Activated T-cell treated with anti-CD3 and anti-CD28 coated beads for 4 hours (primary cell): ENCODE measurements at places on chromosomes 6 and 20.

DNA sequence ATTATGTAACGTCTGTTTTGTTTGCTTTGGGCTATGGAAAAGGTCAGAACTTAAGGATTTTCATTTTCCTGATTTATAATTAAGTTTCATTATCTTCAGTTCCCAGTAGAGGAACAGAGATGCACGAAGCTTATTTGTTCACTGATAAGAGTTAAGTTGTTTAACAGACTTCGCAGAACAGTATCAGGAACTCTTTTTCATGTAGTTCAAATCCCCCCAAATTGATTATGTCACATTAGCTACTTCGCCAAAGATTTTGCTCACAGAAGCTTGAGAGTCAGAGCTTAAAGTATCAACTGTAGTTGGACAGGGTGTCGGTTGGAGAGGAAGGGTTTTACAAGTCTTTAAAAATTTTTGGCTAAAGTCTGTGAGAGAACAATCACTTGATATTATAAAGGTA is 43.4 kb downstream of the ZHX3 start:
- DNase-seq: no peak

GRCh38 chr6:106103728-106104109 is 17.6 kb downstream of the PRDM1 start:
- DNase-seq: no peak

- no peak for DNase-seq
These were observed 160.0 kb downstream of the PDE7B start for GRCh38 chr6:136011475-136011874.

DNA sequence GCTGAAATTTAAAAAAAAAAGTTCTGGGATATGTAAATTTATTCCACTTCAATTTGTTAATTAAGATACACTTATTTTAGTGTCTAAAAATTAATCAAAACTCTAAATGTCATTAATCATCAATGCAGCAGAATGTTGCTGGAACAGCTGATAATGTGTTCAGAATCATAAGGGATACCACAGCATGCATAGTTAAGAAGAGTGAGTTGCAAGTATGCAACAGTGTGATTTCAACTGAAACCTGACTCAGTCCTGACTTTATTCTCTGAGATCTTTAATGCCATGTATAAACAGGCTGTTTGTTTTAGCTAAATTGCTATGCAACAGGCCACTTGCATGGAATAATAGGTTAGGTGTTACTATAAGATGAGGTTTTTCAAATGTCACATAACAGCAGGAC is 1.4 kb downstream of the GRIK2 start:
- DNase-seq: no peak

- no peak for DNase-seq
These were observed 148.3 kb downstream of the HACE1 start for GRCh38 chr6:104711371-104711770.

- no peak for DNase-seq
These were observed 28.5 kb downstream of the OSBPL2 start for GRCh38 chr20:62266851-62267250.

DNA sequence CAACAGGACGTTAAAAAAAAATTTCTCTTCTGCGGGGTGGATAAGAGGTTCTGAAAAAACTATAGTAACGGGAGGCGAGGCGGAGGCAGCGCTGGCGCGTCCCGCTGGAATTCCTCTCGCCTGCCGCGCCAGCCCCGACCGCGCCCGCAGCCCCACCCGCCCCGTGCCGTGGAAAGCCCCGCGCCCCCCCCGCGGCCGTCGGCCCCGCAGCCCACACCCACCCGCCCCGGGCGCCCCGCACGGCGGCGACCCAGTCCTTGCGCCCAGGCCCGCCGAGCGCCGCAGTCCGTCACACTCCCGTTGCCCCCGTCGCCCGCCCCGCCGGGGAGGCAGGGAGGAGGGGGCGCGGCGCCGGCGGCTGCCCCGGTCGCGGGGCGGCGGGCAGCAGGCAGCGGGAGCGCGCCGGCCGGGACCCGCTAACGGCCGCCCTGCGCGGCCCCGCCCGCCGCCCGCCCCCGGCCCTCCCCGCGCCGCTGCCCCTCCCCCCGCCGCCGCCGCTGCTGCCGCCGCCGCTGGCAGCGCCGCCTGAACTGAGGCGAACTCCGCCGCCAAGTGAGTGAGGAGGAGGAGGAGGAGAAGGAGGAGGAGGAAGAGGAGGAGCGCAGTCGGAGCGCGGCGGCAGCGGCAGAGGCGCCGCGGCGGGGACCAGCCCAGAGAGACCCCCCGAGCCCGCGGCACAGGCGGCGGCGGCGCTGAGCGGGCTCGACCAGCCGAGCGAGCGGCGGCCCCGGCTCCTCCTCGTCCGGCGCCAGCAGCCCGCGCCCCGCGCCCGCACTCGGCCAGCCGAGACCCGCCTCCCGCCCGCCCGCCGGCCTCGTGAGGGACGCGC is at the start of gene QKI:
TSS of gene QKI (plus strand) at position 602 of the 829 bp plus-strand sequence. CDS start 476 bp downstream, outside the sequence.
- DNase-seq: peak; percentile 66

GRCh38 chr20:25317351-25318075 is 69.6 kb downstream of the PYGB start:
- DNase-seq: no peak

DNA sequence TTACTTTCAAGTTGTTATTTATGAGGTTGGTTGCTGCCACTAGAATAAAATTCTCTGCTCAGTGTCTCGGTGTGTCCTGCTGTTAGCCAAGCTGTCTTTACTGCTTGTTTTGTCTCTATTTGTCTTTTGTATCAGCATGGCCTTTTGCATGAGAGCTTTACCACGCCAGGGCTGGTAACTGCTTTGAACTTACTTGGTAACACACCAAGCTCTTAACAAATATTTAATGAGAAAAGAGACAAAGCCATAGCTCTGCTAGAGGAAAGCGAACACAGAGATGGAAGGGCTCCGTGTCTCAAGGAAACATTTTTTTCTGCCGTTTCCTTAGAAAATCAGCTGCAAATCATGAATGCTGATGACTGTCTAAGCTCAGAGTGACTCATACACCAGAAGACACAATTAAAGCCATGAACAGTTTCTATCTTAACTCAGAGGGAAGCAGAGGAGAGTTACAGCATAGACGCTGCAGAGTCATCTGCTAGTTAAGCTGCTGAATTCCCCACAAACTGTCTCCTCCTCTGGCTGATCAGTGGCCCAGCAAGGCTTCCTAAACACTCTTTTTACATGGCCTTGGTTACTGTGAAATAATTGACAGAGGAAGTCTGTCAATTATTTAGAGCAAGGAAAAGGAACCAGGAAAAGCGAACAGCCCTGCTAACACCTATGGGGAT is 44.8 kb downstream of the AGPAT4 start:
- no peak for DNase-seq

DNA sequence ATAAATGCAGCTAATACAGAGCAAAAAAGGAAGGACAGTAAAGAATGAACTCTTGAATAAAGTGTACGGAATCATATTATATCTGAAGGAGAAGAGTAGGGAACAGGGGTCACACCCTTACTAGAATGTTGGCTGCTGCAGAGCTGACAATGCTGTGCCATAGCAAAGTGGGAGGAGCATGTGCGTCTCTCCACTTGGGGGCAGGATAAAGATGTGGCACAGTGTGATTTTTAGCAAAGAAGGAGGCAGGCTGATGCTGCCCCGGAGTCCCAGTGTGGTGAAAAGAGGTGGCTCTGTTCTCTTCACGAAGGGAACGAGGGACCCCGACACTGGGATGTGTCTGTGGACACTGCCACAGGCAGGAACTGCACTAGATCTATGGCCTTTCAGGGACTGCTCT is 67.5 kb downstream of the INSM1 start:
- DNase-seq: no peak

GRCh38 chr20:8510808-8511207 is 378.7 kb downstream of the PLCB1 start:
- DNase-seq: no peak

DNA sequence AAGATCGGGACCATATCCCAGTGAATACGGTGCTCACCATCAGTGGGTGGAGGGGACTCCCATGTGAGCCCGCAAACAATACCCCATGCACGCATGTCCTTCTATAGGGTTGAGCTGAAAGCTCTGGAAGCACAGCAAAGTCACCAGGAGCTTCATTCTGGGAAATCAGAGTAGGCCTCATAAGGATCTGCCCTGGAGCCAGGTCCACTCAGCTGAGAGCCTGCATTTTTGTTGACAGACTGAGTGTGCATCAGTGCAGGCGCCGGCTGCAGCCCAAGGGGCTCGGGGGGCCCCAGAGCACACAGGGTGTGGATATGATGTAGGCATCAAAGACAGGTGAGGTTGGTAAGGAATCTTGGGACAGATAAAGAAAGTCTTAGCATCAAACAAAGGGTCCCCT is 79.8 kb upstream of the CD93 start:
- DNase-seq: no peak

GRCh38 chr6:31657406-31658157 is 1.9 kb downstream of the APOM start:
- DNase-seq: no peak

- DNase-seq: no peak
These were observed 30.9 kb downstream of the HEBP2 start for GRCh38 chr6:138434925-138435324.

- no peak for DNase-seq
These were observed 9.9 kb downstream of the PSMA7 start for GRCh38 chr20:62133051-62133845.

DNA sequence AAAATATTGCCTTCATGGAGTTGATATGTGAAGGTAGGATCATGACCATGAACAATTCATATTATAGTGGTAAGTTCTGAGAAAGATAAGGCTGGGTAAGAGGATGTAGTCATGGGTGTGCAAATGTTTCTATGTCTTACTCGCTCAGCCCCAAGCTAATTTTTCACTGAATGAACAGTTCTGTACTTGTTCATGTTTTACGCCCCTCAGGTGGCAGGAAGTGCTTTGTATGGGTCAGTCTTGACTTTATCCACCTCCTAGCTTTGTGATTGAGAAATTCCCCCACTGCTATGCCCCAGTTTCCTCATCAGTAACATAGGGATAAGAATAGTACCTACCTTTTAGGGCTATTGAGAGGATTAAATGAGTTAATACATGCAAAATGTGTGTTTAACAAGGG is 148.2 kb upstream of the KCNG1 start:
- DNase-seq: no peak

GRCh38 chr6:73058736-73059135 is 166.6 kb downstream of the KHDC1L start:
- no peak for DNase-seq

DNA sequence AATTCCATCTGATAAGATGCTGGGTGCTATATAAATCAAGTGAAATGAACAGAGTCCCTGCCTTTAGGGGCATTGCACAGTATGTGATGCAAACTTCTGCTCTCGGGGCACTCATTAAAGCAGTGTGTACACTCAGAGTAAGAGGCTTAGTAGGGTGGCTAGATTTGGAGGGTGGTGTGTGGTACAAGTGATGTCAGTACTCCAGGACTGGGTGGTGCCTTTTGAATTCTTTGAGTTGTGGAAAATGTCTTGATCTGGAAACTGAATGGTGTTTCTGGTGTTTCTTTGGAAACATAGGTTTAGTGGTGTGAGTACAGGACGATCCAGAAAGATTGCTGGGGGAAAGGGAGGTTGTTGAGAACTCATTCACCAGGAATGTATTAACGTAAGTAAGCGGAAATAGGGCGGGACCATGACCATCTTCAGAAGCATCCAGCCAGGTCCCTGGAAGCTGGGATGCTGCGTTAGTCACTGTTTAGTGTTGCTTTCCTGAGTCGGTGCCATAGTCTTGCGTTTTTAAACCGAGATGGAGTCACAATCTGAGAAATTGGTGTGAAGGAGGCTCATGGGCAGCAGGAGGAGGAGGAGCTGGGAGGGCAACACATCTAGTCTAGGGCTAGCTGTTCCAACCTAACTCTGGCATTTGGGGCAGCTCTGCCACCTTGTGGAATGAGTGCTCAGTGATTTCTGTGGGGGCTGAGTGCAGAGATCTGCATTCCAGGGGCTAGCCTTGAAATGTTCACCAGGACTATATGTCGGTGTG is 70.3 kb downstream of the SCAND1 start:
- DNase-seq: peak; percentile 48

DNA sequence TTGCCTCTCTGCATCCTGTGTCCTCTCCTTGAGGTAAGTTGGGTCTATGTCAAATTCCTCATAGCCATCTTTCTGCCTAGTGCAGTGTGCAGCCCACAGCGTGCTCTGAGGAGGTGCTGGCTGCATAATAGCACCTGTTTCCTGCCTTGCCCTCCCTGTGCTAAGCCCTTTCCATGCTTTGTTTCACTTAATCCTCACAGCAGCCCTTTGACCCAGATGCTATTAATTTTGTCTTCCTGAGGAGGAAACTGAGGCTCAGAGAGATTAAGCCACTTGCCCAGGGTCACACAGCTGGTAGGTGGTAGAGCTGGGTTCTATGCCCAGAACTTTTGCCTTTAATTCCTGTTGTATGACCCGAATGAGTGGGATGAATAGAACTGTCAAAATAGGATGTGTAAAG is 13.5 kb downstream of the FAM83D start:
- DNase-seq: no peak

DNA sequence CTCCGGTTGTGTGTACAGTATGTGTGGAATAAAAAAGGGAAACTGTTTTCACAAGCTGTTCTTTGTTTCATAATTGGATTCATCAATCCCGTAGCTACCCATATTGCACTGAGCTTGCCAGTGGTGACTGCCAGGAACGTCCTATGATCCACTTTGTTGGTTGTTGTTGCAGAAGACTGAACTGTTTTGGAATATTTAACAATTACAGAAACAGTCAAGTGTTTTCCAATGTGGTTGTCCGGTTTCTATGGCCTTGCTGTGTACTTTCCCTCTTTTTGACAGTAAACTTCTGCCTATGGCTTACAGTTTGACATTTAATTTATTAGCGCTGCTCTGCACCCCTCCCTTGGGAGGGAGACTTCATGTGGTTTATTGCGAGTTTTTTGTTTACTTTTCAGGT is 141.2 kb downstream of the DTNBP1 start:
- DNase-seq: no peak

- DNase-seq: no peak
These were observed 18.7 kb upstream of the RALGAPB start for GRCh38 chr20:38453941-38454340.

DNA sequence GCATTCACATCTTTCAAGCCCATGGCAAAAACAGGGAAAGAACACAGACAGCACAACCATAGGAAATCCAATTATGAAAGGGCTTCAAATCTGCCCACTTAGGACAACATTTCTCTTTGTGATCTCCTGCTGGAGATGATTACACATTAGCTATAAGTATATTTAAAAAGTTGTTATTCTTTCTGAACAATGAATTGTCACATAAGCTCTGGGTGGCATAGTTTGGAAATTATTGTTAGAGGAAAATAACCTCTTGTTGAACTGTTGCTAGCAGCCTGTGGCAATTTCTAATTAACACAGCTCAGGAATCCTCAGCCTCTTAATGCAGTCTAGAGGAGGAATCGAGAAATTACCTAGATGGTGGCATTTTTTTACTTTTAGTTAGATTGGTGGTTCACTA is 54.9 kb downstream of the BCAS1 start:
- no peak for DNase-seq

DNA sequence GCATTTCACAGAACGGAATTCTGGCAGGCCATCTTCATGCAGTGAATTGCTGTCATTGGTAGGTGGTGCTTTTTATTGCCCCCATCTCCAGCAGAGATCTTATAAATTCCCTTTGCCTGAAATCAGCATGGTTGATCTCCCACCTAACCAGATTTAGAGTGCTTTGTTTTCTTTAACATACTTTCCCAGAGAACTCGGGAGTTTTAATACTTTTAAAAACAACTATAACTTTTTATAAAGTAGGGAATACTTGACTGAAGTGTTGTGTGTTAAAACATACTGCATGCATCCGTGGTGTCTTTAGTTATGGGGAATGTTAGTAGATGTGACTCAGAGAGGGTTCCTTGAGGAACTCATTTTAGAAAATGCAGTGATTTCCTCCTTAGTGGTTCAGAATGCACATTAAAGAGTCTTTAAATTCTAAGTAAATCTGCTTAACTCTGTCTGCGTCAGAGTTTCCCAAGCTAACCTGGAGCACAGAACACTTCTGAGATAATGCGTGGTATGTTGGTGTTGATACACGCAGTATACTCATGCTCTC is 54.9 kb downstream of the AKAP12 start:
- no peak for DNase-seq
